ENCODE measurements at places on chromosomes 5 and 9.

DNA sequence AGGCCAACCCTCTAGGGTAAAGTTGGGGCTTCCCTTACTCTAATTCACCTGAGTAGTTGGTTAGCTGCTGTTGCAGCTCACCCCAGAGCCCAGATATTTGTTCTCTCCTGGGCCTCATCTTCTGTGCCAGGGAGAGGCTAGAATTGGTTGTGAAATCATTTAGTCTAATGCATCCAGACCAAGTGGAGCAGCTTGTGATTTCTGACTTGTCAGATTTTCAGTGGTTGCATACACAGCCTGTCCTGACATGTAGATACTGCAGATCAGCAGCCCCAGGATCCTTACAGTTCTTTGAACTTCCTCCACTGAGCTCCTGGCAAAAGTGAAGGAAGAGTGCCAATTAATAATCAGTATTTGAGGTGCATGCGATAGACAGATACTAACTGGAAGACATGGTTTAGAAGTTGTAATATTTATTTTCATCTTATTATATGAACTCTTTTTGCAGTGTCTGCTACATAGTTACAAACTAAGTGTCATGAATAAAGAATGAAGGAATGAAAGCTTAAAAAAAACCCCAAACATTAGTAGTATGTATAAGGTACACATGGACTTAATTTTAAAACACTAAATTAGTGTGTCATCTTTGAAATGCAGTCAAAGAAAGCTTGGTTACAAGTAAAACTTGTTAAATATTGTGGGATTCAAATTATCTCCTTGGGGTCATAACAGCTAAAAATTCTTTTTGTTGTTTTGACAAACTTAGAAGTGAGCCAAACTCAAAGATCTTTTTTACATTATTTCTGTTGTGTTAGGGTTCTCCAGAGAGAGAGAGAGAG, 128.5 kb downstream of the VPS13A start:
- no peak for DNase-seq

DNA sequence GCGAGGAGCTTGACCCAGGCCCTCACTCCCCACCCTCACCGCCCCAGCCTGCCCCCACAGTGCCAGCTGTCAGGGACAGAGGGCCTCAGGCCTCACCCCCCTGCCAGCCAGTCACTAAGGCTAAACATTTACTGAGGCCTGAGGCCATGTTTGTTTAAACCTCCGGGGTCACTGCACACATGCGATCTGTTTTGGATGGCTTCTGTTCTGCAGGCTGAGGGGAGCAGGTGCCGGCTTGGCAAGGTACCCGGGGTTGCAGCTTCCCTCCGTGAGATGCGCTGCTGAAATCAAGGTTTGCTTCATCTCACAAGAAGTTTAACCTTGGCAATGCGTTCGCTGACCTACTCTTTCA, 103.3 kb upstream of the BOD1 start:
- DNase-seq, result no peak

DNA sequence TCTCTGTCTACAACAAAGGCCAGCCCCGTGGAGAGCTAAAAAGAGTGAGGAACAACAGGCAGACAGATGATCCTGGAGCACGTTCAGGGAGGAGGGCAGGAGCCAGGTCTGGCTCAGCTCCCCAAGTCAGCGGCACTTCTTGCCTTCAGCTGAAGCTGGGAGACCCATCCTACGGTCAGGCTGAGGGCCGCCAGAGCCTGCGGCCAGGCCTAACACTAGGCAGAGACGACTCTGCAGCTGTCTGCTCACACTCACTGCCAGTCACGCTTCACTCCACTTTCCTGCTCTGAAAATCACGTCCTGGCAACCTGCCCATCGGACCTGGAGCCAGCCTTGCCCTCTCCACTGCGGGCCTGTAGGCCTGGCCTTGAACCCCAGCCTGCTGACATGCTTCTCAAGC, 160.9 kb upstream of the LHFPL2 start:
- no peak for DNase-seq

DNA sequence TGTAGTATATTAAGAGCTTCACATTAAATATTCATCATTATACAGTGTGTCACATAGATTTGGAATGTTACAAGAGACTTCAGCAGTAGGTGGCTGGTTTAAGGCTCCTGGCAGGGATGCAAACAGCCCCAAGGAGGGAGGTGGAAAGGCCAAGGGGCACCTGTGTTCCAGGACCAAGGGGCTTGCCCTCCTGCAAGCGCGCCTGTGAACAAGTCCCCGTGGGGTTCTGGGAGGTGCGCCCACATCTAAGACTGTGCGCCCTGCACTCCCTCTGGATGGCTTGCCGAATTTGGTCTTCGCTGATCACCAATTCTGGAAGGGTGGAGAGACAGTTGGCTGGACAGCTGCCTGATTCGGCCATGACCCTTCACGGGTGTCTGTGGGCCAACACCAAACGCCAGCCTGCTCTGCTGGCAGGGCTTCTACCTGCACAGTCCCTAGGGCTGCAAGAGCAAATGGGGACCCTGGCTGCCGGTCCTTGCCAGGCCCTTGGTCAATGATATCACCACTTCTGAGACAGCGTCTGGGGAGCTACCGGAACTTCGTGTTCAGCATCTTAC, 12.1 kb upstream of the SLC25A51 start:
- DNase-seq, result no peak

DNA sequence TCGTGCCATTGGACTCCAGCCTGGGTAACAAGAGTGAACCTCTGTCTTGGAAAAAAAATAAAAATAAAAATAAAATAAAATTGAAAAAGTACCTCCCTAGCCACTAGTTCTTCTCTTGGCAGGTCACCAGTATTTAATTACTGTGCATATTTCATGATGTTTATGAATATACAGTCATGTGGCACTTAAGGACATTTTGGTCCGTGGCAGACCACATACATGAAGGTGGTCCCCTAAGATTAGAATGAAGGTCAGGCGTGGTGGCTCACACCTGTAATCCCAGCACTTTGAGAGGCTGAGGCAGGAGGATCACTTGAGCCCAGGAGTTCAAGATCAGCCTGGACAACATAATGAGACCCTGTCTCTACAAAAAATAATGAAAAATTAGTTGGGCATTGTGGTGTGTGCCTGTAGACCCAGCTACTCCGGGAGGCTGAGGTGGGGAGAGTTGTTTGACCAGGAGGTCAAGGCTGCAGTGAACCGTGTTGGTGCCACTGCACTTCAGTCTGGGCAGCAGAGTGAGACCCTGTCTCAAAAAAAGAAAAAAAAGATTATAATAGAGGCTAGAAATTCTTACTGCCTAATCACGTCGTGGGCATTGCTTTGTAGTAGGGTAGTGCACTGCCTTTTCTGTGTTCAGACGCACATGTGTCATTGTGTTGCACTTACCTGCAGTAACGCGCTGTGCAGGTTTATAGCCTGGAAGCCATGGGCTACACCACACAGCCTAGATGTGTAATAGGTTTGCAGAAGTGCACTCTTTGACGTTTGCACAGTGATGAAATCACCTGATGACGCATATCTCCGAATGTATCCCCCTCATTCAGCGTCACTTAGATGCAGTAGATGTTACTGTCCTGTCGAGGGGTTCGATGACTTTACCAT, 12.8 kb downstream of the EHMT1 start:
- DNase-seq, result no peak

DNA sequence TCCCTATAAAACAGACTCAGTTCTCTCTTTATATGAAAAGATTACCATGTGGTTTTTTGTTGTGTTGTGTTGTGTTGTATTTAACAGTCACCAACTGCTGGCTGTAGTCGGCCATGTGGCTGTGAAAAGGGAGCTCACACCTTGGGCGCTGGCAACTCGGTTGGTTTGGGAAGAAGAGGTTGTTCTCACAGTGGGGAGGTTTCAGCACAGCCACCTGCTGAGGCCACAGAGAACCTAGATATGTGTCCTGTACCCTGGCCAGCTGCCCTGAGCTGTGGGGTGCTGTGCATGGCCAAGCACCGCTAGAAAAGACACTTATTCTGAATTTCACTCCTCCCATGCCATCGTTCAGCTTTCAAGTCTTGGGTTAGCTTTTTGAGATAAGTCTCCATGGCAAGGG, 58.8 kb downstream of the SYK start:
- no peak for DNase-seq

DNA sequence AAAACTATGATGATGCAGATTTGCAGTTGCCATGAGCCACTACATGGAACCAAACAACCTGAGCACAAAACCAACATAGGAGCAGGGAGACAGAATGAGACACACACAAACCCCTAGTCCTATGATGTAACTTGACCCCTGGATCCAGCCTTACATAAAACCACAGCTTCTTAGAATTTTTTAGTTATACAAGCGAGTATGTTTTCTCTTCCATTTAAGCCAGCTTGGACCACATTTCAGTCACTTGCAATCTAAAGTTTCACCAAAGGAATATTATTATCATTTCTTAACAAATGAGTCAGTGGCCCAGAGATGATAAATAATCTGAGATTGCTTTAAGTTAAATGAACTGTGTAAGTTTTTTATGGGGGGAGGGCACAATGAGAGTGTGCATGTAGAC, 6.8 kb downstream of the SPOCK1 start:
- no peak for DNase-seq

DNA sequence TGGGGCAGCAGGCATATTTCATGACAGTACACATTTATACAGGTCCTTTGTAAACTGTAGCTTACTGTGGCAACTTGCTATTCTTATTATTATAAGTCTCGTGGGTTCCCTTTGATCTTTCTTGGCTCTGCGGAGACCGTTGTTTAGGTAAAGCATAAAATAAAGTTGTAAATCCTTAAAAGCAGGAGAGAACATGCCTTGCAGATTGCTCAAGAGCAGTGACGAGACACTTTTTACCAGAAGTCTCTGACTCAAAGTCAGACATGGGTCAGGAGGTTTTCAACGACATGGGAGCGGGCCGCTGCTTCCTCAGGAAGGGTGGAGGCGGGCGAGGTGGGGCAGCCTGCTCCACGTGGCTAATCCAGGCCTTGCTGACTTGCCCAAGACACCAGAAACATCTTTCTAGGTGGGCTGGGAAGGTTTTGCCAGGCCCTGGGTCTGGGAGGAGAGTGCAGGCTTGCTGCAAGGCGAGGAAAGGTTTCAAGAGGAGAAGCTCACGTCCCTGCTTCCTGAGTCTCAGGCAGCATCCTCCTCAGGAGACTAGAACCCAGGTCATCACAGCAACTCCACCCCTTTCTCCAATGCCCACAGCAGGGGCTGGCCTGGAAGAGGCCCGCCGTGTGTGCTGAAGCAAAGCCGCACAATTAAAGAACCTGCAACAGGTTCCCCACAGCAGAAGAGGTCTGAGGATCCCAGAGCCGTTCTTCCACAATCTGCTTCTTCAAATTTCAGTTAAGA, 6.5 kb downstream of the TBC1D2 start:
- no peak for DNase-seq

DNA sequence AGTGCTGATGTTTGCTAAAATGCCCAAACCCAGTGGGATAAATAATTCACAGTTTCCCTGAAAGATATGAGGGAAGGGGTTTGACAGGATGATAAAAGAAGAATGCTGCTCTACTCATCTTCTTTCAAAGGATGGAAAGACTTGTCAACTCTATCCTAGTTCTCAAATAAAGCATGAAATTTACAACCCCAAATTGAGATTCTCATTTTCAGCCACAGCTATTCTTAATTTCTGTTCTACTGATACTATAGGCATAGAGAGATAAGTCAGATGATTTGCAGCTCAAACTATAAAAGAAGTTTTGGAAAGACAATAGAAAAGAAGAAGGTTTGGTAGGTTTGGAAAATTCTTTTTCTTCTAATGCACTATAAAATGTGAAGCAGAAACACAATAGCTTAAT, 542.6 kb downstream of the CSNK1G3 start:
- DNase-seq, result no peak

DNA sequence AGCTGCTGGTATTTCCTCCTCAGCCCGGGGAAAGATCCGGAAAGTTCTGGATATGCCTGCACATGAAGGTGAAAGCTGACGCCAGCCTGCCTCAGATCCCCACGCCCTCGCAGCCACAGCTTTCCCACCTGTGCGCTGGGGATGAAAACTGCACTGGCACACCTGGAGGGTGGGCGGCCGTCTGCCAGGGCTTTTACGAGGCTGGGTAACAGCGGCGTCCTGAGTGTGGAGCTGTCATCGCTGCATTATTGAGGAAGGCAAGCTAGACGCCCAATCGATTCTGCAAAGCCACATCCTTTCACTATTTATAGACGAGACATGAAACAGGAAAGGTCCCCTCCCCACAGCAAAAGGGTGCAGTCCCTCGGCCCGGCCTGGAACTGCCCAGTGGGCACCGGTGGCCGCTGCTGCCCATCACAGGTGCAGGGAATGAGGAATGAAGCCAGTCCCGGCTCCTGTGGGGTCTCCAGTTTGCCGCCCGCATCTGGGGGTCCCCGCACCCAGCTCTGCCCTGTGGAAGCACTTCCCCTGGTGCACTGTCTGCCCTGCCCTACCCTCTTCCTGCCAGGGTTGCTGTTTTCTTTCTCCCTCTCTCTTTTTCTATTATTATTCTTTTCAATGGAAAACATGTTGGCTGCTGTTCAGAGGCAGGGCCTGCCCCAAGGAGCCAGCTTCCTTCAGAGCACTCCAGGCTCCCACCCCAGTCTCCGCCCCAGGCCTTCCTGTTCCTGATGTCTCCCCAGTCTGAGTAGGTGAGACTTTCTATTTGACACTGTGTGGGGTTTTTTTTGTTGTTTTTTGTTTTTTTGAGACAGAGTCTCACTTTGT, 7.0 kb downstream of the NOTCH1 start:
- DNase-seq, result peak; percentile 22

DNA sequence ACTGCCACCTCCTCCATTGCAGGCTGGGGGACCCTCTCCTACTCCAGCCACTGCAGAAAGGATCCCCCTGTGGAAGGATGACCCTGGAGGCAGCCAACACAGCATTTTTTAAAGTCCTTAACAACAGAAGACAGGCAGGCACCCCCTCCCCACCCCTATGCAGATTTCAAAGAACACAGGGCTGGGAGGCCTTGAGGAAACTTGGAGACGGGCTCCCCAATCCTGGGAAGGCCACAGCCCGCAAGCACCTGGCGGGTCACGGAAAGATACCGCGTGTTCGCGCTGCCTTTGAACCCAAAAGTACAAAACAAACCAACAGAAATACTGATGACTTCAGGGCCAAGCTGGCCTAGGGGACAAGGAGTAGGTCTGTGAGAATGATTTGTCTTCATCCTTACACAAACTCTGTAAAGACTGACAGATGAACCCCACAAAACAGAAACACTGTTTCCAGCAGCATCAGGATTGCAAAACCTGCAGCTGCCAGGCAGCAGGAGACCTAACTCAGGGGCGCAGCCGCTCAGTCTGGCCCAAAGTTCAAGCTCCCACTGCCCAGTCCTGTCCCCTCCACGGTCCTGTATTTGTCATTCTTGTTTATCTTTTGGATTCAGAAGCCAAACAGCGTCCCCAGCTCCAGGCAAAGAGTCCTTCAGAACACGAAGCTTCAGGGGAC, 13.8 kb downstream of the VAV2 start:
- DNase-seq, result no peak

GRCh38 chr5:113520899-113521298, 7.4 kb downstream of the YTHDC2 start:
- DNase-seq, result no peak

DNA sequence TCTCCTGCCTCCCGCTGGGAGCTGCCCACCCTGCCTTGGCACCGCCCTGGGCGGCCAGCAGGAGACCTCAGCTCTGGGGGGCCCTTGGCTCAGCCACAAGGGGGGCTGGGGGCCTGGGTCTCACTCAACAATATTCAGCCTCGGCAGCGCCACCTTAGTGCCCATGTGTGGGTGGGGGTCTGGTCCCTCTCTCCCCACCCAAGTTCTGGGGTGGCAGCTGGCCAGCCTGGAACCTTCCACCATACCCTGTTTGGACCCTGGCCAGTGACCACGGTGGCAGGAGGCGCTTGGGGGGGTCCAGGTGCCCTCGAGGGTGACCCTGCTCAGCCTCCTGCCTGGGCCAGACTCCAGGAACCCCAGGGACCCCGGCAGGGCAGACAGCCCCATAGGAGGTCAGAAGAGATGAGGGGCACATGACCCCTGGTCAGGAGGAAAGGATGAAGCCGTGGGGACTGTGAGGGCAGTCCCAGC, 22.2 kb downstream of the NKD2 start:
- no peak for DNase-seq

GRCh38 chr9:82117026-82117811, 128.6 kb downstream of the SPATA31D1 start:
- DNase-seq, result no peak

Measured in stimulated activated CD8-positive, alpha-beta memory T cell treated with anti-CD3 and anti-CD28 coated beads, Interleukin-7, amount 100 ng/mL, for 1 hour (primary cell).